Stimulated activated CD4-positive, alpha-beta T cell treated with anti-CD3 and anti-CD28 coated beads, Interleukin-4, amount 100 ng/mL, for 4 hours (primary cell): ENCODE measurements at places on chromosomes 3 and 15.
A peak's percentile ranks its signal among the peaks of the same experiment; 100 is the strongest.

GRCh38 chr15:69369631-69370030, 44.5 kb upstream of the KIF23 start:
- no peak for DNase-seq

DNA sequence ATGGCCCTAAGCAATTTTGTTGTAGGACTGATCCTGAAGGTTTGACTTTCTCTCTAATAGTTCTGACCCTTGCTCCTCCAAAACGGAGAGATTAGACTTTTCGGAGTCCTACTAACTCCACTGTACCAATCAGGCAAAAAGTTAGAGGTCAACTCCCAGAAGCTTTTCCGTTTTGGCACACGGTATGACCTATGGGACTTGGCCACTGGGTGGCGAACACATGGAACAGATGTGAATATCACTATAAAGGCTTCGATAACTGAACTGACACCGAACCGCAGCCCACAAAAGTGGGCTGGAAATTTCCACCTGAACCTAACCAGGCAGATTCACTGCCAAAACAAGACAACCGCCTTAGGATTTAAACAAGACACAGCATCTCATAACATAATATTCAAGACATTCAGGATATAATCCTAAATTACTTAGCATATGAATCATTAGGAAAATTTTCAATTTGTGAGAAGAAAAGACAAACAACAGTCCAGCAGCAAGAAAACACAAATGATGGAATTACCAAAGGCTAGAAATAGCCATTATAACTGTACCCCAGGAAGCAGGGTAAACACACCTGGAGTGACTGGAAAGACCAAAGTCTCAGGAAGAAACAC, 12.2 kb upstream of the TM2D3 start:
- no peak for DNase-seq

- no peak for DNase-seq
Measured at GRCh38 chr3:14175383-14176037, 2.9 kb downstream of the XPC start.

- peak; percentile 24 for DNase-seq
Measured at GRCh38 chr3:146218880-146219866, 31.7 kb downstream of the PLSCR4 start.

GRCh38 chr3:165393461-165393860, 197.3 kb upstream of the SLITRK3 start:
- DNase-seq: no peak

DNA sequence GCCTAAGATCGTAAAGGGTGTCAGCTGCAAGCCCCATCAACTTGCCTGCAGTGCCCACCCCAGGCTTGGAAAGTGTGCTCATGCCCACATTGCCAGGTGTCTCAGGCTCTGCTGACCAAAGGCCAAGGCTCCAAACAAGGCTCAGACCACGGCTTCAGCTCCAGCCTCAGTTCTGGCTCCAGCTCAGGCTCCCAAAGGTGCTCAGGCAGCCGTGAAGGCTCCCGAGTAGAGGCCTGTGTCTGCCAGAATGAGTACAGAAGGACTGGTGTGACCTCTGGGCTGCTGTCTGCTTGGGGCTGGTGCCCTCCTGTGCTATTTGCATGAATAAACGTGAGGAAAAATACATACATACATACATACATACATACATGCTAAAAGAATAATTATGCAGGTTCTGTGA, 27.9 kb upstream of the UACA start:
- DNase-seq: no peak

DNA sequence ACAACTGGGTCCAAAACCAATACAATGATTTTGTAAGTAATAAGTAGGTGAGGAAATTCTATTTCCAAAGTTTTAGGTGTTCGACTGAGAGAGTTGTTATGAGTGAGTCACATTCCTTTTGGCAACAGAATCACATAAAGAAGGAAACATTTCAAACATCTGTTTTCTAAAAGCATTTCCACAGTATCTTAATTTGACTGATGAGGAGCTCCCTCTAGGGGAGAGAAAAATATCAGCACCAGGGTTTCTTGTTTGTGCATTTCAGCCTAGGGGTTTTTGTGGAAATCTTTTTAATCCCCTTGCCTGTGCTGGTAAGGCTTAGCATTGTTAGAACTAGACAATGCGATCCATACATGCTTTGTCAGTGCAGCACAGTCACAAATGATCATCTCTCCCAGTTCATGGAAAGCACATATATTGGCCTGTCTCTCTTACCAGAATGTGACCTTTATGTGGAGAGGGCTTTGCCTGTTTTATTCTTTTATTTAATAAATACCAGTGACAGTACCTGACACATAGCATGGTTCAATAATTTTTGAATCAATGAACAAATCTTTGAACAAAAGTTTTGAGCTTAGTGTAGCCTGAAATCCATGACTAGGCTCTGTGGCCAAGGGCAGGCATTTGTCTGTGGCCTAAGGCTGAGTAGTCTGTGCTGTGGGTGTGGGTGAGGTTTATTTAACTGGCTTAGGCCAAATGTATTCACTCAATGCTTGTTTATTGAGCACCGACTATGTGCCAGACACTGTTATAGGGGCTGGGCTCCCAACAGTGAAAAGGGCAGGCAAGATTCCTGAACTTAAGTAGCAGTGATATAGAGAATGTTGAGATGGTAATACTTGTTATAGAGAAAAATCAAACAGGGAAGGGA, 21.1 kb upstream of the IQCF6 start:
- no peak for DNase-seq

DNA sequence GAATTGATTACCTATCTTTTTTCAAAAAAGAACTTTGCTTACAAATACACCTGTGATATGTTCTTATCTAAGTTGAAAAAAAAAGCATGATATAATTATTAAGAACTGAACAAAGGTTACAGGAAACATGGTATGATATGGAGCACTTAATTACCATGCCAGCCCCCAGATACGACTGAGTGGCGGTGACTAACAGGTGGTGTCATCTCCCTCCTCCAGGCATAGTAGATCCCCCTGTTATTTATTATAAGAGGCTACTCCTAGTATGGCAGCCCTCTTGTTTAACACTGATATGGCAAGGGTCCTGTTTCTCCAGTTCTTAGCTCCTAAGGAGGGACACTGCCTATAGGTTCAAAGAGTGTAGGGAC, 31.0 kb upstream of the TM4SF4 start:
- no peak for DNase-seq

GRCh38 chr3:3923619-3924018, 124.4 kb downstream of the LRRN1 start:
- no peak for DNase-seq

DNA sequence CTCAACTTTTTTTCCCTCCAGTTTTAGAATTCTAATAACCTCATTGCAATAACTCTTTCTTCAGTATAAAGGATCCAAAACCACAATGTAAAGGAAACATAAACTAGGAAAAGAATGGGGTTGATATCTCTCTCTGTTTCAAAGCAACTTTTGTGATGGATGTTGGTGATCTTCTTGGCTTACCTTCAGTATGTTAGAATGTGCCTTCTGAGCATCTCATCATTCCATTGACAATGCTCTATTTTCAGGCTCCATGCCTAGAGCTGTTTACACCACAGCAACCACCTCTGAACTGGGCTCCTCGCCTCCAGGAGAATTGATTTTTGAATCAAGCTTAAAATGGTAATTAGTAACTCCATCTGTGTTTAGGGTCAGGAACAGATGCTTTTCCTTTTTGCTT, 6.6 kb downstream of the NLGN1 start:
- DNase-seq: no peak

DNA sequence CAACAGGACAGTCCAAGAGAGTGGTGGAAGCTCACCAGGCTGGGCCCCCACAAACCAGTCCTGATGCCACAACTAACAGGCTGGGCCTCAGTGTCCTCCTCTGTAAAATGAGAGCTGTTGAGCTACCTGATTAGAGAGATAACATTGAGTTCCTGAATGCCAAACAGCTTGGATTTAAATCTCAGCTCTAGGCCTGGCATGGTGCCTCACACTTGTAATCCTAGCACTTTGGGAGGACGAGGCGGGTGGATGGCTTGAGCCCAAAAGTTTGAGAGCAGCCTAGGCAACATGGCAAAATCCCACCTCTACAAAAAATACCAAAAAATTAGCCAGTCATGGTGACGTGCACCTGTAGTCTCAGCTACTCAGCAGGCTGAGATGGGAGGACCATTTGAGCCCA, 20.1 kb upstream of the TMCC1 start:
- no peak for DNase-seq

- no peak for DNase-seq
Measured at GRCh38 chr3:71201939-71202338, 381.6 kb downstream of the FOXP1 start.

- DNase-seq: no peak
Measured at GRCh38 chr3:105559856-105560255, 193.1 kb downstream of the ALCAM start.

DNA sequence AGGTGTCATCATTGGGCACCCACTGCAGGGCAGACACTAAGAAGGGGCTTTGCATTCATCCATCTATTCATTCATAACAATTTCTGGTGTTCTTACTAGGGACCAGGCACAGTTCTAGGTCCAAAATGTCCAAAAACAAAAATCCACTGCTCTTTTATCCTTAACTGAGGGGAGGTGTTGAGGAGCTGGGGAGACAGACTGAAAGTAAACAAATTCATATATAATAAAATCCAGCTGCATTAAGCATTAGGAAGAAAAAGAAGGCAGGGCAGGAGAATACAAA, 1.1 kb downstream of the EIF4E3 start:
- DNase-seq: no peak

- no peak for DNase-seq
Measured at GRCh38 chr3:178518660-178519396, 17.4 kb upstream of the KCNMB2 start.

- no peak for DNase-seq
Measured at GRCh38 chr3:187120326-187120725, 19.0 kb downstream of the RPL39L start.

- DNase-seq: no peak
Measured at GRCh38 chr3:72322264-72322976, 525.8 kb downstream of the SHQ1 start.

DNA sequence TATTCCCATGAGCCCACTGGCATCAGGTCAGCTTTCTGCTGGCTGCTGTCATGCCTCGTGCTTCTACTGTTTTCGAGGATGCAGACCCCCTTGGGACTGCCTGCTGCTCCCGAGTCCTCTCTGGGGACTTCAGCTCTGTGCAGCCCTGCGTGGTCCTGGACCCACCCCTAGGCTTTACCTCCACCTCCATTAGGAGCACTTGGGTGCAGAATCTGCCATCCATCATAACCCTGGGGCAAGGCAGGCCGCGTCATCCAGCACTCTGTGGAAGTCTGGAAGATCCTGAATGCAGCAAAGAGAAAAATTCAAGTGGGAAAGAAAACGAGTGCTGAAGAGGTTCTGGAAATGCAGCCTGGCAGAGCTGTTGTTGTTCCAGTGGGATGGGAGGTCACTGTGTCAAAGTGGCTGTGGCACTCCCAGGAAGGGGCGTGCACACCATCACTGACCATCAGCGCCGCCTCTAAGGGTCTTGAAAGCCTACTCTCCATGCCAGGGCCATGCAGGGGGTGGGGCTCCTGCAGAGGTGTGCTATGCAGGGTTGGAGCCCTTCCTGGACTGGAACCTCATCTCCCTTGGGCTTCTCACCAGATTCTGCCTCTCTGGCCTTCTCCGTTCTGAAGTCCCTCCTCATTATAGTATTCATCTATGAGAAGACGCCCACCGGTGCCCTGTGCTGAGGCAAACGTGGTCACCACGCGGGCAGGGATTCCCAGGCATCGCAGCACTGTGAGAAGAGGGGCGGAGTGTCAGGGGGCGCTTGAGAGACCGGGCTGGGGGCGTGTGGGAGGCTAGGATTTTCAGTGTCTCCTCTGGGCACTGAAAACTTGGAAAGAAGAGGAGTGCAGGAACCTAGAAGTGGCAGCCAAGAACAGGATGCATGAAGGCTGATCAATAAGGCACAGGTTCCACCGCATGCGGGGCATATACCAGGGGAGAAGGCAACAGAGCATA, 12.5 kb downstream of the EPB42 start:
- no peak for DNase-seq

DNA sequence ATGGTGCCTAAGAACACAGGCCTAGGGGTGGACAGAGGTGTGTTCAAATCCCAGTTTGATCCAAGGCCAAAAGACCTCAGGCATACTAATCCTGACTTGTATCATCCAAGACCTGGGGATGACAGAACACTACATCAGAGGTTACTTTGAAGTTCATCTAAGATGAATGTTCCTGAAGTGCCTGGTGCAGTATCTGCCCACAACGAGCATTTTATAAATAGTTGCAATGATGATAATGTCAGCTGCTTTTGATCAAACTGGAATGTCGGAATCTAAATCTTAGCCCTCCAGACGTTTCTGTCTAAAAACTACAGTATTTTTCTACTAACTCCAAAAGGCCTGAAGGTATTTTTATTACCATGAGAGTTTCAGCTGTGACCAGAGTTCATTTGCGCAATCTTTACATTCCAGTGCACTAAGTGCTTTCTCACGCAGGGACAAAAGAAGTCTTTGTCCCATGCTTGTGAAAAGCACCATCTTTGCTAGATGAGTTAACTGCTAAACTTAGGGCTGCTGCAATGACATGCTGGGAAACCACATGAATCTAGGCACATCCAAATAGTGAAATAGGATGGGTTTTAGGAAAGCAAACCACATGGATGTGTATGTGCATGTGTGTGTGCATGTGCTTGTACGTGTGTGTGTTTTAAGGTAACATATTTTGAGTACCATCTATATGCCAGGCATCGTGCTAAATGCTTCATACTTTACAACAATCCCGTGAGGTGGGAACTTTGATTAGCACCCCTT, 18.1 kb downstream of the ANXA2 start:
- no peak for DNase-seq

GRCh38 chr3:23961066-23961465, 16.0 kb downstream of the NR1D2 start:
- DNase-seq: no peak

- no peak for DNase-seq
Measured at GRCh38 chr3:124558991-124559845, 171.0 kb upstream of the UMPS start.

GRCh38 chr15:92661069-92661468, 5.5 kb upstream of the FAM174B start:
- no peak for DNase-seq

DNA sequence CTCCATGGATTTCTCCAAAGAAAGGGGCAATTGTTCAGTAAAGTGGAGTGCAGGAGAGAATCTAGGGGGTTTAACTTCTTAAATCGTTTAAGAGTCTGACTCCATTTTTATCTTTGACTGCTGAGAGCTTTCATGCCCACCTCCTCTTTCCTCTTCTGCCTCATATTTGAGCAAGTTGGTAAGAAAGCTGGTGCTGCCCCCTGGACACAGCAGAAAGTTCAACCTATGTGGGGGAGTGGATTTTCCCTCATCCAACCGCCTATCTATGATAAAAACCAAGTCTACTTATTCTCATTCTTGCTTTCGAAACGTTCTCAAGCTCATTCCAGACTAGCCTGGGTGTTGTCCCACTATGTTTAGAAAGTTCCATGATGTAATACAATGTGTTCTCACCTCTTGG, 26.0 kb downstream of the HHLA2 start:
- no peak for DNase-seq

- DNase-seq: peak; percentile 7
Measured at GRCh38 chr15:64774629-64775493, 528 bp downstream of the RBPMS2 start.

DNA sequence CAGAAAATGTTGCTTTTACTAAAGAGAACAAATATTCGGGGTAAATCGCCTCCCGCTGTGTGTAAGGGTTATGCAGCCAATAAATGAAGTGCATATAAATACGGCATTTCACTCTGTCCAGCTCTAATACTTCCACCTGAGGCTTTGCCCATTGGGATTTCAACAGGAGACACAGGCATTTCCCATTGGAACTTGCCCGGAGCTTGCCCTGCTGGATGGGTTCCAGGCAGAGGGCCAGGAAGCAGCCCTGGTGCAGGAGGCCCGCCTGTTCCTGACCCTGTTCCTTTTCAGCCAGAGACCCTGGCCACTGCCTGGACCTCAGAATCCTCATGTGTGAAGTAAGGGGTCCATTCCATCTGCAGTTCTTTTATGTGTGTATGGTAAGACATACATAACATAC, 17.4 kb upstream of the CEMIP start:
- no peak for DNase-seq
